IPS DF 19.7 (cell line): ENCODE measurements at places on chromosomes 2 and 18.

DNA sequence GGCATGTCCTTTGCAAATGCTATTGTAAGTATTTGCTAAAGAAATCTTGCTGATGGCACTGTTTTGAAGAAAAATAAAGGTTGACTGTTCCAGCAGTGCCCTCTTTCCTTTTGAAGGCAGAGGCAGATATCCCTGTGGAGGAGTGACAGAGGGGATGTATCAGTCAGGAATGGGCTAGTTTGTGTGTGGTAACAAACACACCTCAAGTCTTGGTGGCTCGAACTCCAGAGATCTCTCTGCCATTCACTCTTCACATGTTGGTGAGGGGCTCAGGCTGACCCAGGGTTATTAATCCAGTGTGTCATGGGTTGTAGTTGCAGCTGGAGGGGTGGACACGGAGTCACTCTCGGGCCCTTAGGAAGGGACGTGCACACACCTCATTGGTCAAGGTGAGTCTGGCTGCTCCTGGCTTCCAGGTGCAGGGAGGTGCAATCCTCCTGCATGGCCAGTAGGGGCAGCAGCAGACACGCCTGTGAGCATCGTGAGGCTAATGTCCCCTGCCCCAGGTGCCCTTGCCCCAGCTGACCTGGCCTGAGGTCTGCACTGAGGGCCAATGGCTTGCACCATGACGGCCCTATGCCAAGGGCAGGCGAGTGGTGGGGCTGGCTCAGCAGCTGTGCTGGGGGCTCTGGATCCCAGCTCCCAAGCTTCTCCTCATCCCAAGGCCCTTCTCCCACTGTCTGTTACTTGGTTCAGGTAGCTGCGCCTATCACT, 146.5 kb downstream of the ASB1 start:
- no peak for DNase-seq

DNA sequence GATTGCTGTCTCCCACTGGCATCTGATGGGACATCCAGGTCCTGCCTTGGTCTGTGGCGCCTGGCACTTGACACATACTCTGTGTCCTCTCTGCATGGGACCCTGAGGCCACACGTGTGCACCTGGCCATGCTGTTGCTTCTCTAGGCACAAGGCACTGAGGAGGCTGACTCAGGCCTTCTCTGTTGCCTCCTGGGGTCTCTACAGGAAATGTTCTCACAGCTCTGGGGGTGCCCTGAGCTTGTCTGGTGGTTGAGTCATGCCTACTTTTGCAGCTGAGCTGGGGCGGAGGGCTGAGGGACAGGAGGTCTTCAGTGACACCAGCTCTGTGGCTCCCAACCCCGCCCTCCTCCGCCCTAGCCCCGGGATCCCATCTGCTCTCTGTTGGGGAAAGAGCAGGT, 207.0 kb upstream of the HS6ST1 start:
- no peak for DNase-seq

- no peak for DNase-seq
Observed at GRCh38 chr2:38551746-38552145, 51.0 kb downstream of the HNRNPLL start.

DNA sequence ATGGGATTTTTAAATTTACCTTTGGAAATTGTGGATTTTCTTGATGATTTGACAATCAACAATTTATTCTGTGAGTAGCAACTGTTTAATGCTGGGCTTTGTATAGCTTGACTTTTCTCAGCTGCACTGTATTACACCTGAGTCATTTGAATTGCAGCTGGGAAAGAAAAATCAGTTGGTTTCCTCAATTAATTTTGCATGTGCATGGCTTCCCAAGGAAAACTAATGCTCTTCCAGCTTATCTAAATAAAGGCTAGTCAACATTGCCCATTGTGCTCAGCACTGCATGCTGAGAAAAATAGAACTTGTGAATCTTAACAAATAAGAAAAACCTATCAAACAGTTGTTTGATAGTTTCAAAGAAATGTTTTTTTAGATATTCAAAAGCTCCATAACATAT, 268.3 kb upstream of the CDH20 start:
- no peak for DNase-seq

- no peak for DNase-seq
Observed at GRCh38 chr2:222943820-222944219, 83.0 kb downstream of the ACSL3 start.

DNA sequence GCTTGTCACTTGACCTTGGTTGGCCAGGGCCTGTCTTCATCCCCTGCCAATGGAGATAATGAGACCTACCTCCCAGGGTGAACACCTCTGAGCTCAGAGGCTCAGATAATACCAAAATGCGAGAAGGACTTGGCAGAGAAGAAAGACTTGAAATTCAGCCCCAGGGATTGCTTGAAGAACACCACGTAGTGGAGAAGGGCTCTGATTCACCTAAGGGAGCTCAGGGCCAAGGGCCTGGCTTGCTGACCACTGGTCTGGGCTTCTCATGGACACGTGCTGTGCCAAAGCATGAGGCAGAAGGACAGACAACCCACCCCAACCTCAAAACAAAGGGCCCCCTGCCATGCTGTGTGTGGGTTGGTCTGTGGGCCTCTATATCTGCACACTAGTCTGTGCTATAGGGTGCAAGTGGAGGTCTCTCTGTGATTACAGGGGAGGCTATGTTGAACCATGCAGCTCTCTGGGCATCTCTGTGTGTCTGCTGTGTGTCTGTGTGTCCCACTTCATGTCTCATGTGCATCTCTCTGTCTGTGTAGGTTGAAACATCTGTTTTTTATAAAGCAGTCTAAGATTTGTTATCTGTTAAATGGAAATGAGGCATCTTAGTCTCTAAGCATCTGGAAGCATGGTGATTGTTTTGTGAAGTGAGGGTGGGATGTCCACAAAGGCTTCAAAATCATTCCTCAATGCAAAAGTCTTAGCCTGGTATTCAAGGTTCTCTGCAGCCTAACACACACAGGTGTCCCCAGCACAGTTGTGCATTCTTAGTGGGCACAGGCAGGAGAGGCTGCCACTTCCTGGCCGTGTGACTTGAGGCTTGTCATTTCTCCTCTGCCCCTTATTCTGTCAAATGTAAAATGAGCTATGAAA, 61.0 kb upstream of the EPAS1 start:
- no peak for DNase-seq
